D341Med (cell line): ENCODE measurements at places on chromosomes 1 and 21.
A peak's percentile ranks its signal among the peaks of the same experiment; 100 is the strongest.

DNA sequence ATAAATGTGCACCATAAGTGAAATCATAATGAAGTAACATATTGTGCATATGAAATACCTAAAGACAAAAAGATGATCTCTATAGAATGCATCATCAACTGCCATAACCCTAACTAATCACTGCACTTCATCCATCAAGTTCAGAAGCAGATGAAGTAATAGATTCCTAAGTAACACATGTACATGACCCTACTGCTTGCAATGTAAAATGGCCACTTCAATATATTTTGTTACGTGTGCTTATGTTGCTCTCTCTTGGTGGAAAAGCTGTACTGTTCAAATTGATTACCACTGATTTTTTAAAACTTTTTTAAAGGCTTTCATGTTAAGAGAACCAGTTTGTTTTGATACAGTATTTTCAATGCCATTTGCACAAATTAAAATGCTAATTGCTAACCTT is 141.8 kb downstream of the TTLL7 start:
- no peak for DNase-seq

- DNase-seq, result no peak
Observed at GRCh38 chr1:96771847-96772246, 50.3 kb downstream of the PTBP2 start.

- no peak for DNase-seq
Observed at GRCh38 chr1:75733661-75734060, 9.2 kb downstream of the ACADM start.

- no peak for DNase-seq
Observed at GRCh38 chr1:47568763-47569162, 130.9 kb downstream of the FOXD2 start.

DNA sequence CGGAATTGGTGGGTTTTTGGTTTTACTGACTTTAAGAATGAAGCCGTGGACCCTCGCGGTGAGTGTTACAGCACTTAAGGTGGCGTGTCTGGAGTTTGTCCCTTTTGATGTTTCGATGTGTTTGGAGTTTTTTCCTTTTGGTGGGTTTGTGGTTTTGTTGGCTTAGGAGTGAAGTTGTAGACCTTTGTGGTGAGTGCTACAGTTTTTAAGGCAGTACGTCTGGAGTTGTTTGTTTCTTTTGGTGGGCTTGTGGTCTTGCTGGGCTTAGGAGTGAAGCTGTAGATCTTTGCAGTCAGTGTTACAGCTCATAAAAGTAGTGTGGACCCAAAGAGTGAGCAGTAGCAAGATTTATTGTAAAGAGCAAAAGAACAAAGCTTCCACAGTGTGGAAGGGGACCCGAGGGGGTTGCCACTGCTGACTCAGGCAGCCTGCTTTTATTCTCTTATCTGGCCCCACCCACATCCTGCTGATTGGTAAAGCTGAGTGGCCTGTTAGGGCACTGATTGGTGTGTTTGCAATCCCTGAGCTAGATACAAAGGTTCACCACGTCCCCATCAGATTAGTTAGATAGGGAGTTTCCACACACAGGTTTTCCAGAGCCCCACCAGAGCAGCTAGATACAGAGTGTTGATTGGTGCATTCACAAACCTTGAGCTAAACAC is 20.9 kb downstream of the HENMT1 start:
- DNase-seq, result no peak

- DNase-seq, result no peak
Observed at GRCh38 chr1:62809788-62810187, 25.9 kb downstream of the ATG4C start.

GRCh38 chr1:69913977-69914376 is 291.4 kb downstream of the LRRC40 start:
- no peak for DNase-seq

DNA sequence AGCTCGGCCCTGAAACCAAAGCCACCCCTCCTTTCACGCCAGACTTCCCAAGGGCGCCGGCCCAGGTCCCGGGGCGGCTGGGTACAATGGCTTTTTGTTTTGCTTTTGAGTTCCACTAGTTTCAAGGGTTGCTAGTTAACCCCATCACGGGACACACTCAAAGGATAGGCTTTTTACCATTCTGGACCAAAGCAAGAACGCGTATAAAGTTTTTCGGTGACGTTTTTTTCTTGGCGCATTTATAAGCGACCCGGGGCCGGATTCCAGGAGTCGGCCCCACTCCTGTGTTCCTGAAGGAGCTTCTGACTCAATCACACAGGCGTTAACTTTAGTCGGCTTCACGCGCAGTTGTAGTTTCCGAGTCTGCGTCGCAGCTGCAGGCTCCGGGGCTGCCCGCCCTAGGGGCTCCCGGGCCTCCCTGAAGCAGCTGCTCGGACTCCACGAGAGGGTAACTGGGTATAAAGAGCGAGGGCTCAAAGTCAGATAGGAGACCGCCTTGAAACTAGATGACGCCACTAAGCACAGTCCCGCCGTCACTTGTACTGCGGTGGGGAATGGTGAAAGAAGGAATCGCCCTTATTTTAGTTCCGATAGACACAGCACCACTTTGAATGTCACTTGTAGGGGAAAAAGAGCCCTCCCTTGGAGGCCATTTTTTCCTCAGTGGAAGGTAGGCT is 707 bp upstream of the KLHL21 start:
- no peak for DNase-seq

DNA sequence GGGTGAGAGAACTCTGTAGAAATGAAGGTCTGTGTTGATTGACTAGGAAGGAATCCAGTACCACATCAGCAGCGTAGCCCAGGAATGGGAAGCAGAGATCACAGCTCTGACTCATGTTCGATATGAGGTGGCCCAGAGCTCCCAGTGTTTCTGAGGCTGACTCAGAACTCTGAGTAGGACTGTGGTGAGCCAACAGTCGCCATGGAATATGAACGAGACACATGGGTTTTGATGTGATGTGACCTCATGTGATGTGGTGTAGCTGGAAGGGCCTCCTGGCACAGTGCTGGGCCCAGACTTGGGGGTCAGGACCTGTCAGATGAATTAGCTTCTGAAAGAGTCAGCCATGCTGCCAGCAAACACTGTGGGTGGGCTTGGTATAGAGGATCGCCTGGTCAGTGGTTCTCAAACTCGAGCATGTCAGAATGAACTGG is 237.0 kb downstream of the MRPL39 start:
- no peak for DNase-seq

DNA sequence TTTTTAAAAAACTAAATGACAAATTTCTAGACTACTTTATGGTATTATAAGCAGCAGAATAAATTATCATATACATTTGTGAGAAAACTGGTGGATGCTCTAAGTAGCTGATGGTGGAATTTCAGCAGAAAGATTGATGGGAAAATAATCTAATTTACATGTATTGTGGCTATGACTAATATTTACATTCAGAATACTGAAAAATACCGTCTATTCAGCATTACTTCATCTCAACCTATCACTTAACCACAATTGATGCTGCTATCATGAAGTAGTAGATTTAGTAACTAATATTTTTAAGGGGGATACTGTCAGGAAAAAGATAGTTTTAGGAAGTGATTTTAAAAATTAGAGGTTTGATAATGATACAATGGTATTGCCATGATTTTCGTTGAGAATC is 137.9 kb downstream of the IFI44 start:
- DNase-seq, result no peak

- DNase-seq, result no peak
Observed at GRCh38 chr1:9263984-9264872, 28.5 kb upstream of the SPSB1 start.

DNA sequence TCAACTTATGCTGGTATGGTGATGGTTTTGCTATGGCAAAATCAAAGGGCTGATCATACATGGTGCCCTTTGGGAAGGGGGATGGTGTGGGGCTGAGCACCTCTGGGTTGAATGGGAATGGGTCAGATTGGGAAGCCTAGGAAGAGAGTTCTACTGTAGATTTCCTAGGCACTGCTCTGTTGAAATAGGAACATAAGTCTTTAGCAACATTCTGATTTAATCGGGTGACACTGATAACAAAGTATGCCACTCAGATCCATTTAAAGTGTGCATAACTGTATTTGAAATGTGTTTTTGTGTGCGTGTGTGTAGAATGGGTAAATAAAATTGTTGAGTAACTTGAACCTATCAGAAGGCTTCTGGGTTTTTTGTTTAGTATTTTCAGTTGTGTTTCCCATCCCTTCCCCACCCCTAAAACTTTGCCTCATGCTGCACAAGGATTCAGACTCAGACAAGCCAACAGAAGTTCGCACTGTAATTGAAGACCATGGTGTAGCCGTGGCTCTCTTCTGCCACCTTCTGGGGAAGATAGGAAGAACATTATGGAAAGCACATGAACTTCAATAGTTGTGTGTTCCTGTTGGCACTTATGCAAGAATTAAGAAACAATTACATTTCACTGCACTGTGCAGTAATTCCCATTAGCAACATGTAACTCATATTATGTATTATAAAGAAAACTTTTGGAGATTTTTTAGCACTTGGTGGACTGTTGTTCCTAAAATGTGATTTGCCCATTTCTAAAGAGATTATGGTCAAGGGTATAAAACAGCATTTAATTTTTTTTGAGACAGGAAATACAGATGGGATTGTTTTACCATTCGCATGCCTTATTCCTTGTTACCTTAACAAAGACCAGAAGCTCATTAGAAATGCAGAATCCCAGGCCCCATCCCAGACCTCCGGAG is 10.9 kb upstream of the C4BPB start:
- peak; percentile 75 for DNase-seq

DNA sequence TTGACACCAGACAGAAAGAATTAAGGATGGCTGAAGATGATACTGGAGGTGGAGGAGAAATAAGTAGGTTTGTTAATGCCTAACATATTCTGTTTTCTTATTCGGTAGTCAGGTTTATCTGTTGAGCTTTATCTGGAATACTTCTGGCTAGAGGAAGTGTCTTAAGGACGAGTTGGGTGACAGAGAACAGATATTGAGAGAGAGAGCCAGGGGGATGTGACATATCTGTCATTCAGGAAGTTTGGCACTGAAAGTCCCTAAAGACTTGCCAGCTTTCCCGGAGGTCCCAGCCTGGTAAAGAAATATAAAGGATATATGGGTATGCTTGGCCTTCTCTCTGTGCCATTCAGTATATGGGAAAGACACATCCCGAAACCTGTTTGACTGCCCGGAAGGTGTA is 280.6 kb downstream of the ZP4 start:
- DNase-seq, result no peak

DNA sequence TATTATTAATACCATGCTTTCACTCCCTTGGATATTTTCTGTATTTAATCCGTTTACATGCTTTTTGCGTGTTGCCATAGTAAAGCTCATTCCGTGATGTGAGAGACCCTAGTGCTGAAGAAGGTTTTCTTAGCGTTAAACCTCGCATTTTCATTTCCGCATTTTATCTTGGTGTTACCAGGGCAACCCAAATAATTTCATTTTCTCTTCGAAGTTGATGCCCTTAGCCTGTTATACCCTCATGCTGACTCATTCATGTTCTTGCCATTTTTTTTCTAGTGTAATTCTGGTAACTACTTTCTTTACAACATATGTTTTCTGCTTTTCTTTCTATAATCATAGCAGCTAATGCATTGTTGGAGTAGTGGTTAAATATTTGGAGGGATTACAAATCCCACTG is 37.2 kb downstream of the LRRC8C start:
- no peak for DNase-seq

GRCh38 chr1:31148409-31148808 is 82.9 kb upstream of the PUM1 start:
- no peak for DNase-seq

DNA sequence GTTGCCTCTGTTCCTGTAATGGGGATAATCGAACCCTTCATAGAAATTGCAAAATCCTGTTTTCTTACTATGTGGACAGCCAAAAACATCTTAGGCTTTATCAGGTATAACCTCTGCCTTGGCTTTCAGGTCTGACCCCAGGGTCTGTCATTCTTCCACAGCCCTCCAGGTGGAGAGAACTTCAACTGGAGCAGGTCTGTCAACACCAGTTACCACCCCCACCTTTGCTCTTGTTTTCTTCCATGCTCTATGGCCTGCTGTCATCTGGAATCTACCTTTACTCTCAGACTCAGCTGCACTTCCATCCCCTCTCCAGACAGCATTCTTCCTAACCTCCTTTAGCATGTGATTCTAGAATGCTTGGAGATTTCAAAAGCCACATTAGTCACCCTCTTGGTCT is 10.4 kb upstream of the GJA9 start:
- DNase-seq, result peak; percentile 39

GRCh38 chr1:53063744-53064515 is 1.9 kb downstream of the PODN start:
- DNase-seq, result peak; percentile 9

GRCh38 chr1:241457421-241457820 is 62.1 kb downstream of the FH start:
- DNase-seq, result no peak

DNA sequence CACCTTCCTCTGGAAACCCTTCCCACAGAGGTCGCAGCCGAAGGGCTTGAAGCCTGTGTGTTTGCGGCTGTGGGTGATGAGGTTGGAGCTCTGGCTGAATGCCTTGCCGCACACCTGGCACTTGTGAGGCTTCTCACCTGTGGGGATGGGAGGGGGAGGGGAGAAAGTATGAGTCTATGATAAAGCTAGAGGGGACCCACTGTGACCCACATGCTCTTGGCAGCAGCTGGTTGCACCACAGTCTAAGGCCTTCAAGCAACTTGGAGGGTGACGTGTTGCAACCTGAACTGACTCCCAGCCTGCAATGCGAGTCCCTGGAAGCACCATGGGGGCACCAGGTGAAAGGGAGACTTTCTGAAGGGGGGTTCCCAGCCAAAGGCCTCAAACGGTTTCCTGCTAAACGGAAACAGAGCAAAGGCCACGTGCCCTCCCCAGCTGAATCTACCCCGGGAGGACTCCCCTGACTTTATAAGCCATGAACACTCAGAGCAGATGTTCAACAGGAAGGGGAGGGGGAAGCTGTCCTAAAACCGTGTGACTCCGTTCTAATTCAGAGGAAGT is 10.6 kb downstream of the GFI1 start:
- DNase-seq, result no peak

DNA sequence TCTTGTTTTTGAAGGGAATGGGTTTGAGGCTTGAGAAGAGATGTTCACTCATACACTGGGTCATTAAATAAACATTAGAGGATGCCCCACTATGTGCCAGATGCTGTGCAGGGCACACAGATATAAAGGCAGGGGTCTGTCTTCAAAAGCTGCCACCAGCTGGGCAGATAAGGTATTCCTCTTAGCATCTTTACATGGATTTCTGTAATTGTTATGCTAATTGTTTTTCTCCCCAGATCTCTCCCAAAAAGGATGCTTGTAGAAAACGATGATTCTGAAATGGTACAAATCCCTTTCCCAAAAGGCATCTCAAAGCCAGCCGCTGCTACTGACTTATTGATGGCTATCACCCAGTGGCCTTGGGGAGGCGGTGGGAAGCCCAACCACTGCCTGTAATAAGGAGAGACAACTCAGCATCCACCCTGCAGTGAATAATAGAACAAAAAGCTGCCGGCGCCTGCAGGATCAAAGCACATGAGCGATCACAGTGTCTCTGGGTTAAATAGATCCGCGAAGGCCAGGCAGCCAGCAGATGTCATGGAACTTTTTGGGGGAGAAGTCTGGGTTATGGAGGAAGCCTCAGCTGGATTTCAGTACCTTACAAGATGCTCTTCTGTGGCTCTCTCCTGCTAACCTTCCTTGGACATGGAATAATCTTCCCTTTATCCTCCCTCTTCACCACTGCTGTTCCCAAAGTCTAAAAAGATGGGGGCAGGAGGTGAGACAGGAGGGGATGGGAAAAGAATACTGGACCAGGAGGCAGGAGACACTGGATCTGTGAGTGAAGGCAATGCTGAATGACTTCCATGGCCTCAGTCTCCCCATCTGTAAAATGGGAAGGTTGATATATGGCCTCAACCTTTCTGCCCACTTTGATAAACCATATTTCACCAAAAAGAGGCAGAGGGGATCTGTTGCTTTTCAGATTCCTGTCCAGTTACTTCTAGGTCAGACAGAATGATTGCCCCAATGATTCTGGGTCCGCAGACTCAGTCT is 54.8 kb upstream of the CD34 start:
- DNase-seq, result no peak
